ENCODE measurements at places on chromosomes 11 and 22.

- H3K27ac ChIP-seq = peak overlapping the region; percentile 92
- peaks cover 10% of the 10 kb centered on the region for H3K4me1 ChIP-seq
- peak overlapping the region; percentile 92 for H3K4me3 ChIP-seq
- DNase-seq = no peak
- H3K36me3 ChIP-seq = peaks cover 8% of the 10 kb centered on the region
Observed at GRCh38 chr22:32475468-32476010, 928 bp downstream of the FBXO7 start.

DNA sequence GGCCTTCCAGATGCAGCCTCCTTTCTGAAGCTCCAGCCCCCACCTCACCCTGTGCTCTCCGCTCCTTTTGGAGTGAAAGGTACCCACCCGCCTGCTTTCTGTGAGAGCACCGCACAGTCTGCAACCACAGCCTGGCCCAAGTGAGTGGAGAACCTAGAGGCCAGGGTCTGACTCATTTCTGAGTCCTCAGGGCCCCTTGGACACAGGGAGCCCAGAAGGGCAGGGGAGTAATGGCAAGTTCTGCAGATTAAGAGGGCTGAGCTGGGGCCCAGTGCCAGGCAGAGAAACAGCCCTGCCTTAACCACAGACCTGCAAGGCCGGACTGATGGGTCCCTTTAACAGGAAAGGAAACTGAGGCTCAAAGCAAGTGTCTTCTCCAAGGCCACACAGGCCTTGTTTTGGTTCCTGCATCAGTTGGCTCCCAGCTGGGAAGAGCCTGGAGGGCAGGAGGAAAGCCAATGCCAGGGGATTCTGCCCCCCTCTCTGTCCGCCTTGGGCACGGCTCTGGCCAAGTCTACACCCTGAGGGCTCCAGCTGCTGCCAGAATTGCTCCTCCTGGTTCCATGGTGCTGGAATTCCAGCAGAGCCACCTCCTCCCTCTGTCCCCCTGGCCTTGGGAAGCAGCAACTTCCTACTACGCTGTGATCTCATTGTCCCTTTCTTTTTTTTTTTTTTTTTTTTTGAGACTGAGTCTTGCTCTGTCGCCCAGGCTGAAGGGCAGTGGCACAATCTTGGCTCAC lies 55.1 kb downstream of the CYTH4 start:
- peaks cover 6% of the 10 kb centered on the region for H3K27me3 ChIP-seq
- no peaks in the 10 kb centered on the region for H3K36me3 ChIP-seq
- H3K4me1 ChIP-seq = peaks cover 5% of the 10 kb centered on the region
- H3K27ac ChIP-seq = no peak overlapping the region
- DNase-seq = no peak

GRCh38 chr22:29336751-29337490 lies 21.4 kb upstream of the RASL10A start:
- H3K4me3 ChIP-seq = no peak overlapping the region
- no peaks in the 10 kb centered on the region for H3K4me1 ChIP-seq
- no peak overlapping the region for H3K27ac ChIP-seq
- no peak for DNase-seq
- H3K27me3 ChIP-seq = no peaks in the 10 kb centered on the region

GRCh38 chr11:72069200-72069599 lies 11.1 kb downstream of the NUMA1 start:
- no peak for DNase-seq
- H3K27me3 ChIP-seq = no peaks in the 10 kb centered on the region
- peak overlapping the region; percentile 80 for H3K4me3 ChIP-seq
- peaks cover 3% of the 10 kb centered on the region for H3K36me3 ChIP-seq

- no peak for DNase-seq
- peak overlapping the region; percentile 26 for H3K27ac ChIP-seq
- peaks cover 9% of the 10 kb centered on the region for H3K36me3 ChIP-seq
Observed at GRCh38 chr11:61020551-61021235, 49.2 kb downstream of the CD6 start.

DNA sequence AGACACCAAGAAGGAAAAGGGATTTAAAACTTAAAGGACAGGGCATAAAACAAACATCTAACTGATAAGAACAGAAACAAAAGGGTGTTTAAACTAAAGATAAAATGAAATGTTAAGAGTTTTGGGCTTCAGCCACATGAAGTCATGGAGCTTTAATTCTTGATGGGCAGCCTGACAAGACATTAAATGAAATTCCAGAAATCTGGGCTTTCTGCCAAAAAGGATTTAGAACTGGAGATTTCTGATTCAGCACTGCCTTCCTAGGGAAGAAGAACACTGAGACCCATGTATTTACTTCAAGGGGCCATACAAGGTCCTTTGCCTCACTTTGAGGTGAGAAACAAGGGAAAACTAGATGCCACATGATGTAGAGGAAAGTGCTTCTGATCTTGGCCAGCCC lies 355.9 kb upstream of the RAG2 start:
- H3K36me3 ChIP-seq = no peaks in the 10 kb centered on the region
- no peaks in the 10 kb centered on the region for H3K27me3 ChIP-seq
- H3K27ac ChIP-seq = no peak overlapping the region
- no peaks in the 10 kb centered on the region for H3K4me1 ChIP-seq
- no peak overlapping the region for H3K4me3 ChIP-seq

DNA sequence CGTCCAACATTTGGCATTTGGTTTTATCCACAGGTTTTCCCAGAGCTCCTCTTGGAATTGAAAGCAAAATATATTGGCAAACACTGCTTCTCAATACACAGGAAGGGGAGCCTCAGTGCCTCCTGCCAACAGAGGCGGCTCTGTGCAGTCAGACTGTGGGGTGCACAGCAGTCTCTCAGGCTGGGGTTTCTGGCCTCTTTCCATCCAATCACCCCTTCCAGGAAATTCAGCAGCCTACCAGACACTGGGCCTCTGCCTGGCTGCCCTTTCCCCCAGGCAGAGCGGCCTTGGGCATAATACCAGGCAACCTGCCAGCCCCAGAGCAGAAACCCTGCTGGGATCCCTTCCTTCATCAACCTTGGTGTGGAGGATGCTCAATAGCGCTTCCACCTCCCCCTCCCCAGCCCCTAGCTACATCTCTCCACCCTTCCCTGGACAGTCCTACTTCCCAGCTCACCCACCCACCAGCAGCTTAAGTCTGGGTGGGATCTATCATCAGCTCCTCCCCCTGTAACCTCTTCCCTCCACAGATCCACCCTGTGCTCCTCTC lies 17.8 kb upstream of the RAPSN start:
- H3K4me3 ChIP-seq = no peak overlapping the region
- no peak overlapping the region for H3K27ac ChIP-seq
- no peaks in the 10 kb centered on the region for H3K27me3 ChIP-seq
- H3K4me1 ChIP-seq = peaks cover 8% of the 10 kb centered on the region
- H3K36me3 ChIP-seq = no peaks in the 10 kb centered on the region

DNA sequence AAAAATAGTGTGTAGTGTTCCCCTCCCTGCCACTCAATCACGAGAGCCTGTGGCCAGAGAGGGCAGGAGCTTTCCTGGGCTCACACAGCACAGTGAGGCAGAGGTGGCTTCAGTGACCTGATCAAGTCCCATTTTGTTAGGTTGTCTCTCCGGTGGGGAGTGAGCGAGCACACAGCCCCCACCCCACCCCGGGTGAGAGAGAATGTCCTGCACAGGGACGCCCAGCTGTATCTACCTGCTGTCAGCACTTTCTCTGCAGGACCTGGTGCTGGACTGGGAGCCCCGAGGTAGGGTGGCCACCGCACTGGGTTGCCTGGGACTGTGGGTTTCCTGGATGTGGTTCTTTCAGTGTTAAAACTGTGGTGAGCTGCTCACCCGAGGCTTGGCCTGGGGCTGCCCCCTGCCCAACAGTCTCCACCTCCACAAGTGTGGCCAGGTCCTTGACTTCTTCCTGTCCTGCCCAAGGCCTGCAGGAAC lies 6.1 kb downstream of the CAPN5 start:
- H3K36me3 ChIP-seq = no peaks in the 10 kb centered on the region
- H3K4me1 ChIP-seq = peaks cover 68% of the 10 kb centered on the region
- peak overlapping the region; percentile 57 for H3K4me3 ChIP-seq
- H3K27ac ChIP-seq = peak overlapping the region; percentile 90
- peak; percentile 80 for DNase-seq
- H3K27me3 ChIP-seq = peaks cover 17% of the 10 kb centered on the region

DNA sequence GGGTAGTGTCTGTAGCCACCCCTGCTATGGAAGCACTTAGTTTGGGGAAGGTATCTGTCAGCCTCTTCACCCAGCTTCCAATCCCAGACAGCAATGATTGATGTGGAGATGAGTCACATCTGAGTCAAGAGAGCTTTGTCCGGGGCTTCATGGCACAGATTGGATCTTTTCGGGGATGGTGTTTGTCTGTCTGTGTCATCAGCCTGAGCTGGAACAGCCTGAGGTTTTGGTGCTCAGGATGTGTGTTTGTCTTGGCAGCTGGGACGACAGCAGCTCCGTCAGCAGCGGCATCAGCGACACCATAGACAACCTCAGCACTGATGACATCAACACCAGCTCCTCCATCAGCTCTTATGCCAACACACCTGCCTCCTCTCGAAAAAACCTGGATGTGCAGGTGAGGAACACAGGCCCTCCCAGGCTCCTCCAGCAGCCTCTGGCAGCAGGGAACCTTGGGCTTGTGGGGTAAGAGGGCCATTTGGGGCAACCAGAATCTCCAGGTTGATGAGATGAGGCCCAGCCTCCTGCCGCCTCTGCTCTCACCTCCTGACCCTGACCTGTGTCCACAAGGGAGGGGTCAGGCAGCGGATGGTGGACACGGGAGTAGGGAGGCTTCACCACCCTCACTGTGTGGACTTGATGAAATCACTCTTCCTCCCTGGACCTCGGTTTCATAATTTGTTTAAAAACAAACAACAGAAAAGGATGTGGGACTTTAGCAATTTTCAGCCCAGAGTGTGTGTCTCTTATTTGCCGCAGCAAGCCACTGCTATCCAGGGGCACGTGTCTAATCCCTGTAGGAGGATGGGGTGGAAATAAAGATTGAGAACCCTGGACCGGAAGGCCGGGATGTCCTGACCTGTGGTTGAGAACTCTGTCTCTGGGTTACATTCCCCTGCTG lies 124.3 kb downstream of the DBX1 start:
- no peaks in the 10 kb centered on the region for H3K4me1 ChIP-seq
- no peak for DNase-seq
- H3K4me3 ChIP-seq = no peak overlapping the region

DNA sequence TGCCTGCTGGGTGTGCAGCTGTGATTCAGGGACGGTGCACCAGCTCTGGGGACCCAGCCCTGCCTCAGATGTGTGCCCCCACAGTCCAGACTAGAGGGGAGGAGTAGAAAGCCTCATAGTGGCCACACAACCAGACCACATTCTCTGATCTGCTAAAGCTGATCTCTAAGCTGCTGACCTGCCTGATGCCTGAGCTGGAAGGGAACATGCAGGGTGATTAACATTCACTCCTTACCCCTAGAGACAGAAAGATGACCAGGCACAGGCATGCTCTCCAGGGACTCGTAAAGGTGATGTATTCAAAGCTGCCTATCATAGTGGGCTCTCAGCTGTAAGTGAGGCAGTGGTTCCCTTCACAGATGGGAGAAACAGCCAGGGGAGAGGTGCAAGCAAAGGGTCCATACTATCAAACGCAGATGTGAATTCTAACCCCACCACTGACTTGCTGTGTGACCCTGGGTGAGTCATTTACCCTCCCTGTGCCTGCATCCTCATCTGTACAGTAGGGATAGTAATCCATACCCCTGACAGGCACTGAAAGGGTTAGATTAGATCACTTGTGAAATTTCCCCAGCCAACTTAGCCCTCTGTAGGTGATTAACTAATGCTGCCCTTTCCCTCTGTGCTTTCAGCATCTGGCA lies 29.0 kb upstream of the LRRC32 start:
- H3K4me1 ChIP-seq = peaks cover 2% of the 10 kb centered on the region
- no peak overlapping the region for H3K4me3 ChIP-seq
- H3K27ac ChIP-seq = no peak overlapping the region
- H3K27me3 ChIP-seq = peaks cover 2% of the 10 kb centered on the region
- H3K36me3 ChIP-seq = no peaks in the 10 kb centered on the region

GRCh38 chr11:19845626-19846025 lies 133.0 kb downstream of the NAV2 start:
- no peak for DNase-seq
- no peaks in the 10 kb centered on the region for H3K4me1 ChIP-seq
- no peaks in the 10 kb centered on the region for H3K36me3 ChIP-seq
- H3K4me3 ChIP-seq = no peak overlapping the region
- H3K27ac ChIP-seq = no peak overlapping the region

- no peak for DNase-seq
- H3K36me3 ChIP-seq = no peaks in the 10 kb centered on the region
- H3K27ac ChIP-seq = no peak overlapping the region
- H3K4me3 ChIP-seq = no peak overlapping the region
- H3K4me1 ChIP-seq = no peaks in the 10 kb centered on the region
- no peaks in the 10 kb centered on the region for H3K27me3 ChIP-seq
Observed at GRCh38 chr11:90179923-90180322, 42.9 kb downstream of the CHORDC1 start.

DNA sequence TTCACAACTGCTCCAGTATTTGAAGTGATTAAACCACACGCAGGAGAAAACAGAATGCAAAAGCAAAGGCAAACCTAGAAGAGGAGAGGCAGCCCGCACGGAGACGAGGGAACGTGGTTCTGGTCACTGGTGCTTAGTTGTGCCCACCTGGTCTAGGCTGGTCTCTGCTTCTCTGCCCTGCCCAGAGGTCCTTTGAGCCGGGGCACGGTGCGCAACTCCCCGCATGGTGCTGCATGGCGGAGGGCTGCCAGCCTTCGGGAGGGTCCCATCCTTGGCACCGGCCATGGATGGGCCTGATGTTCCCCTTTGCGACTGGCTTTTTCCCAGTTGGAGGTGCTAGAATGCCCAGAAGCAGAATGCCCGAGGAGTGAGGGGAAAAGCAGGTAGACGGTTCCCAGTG lies 46.1 kb downstream of the KCNC1 start:
- H3K27me3 ChIP-seq = peaks cover 2% of the 10 kb centered on the region
- no peaks in the 10 kb centered on the region for H3K4me1 ChIP-seq
- no peaks in the 10 kb centered on the region for H3K36me3 ChIP-seq
- no peak overlapping the region for H3K27ac ChIP-seq
- DNase-seq = no peak

DNA sequence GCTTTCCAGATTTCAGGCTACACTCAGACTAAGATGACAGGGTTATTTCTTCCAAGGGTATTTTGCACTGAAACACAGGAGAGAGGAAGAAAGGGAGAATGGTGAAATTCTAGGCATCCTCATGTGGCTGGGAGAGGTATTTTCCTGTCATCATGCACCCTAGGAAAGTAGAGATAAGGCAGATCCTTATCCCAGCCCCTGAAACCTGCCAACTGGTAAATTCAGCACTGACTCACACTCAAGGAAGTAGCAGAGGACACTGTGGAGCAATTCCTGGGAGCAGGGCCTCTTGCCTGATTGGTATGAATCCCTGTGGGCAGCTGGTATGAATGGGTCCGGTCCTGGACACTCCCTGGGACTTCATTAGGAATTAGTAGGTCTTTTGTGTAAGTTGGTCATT lies 37.6 kb upstream of the SLC5A1 start:
- H3K36me3 ChIP-seq = no peaks in the 10 kb centered on the region
- no peak overlapping the region for H3K27ac ChIP-seq
- peaks cover 5% of the 10 kb centered on the region for H3K27me3 ChIP-seq
- H3K4me1 ChIP-seq = no peaks in the 10 kb centered on the region

- H3K27ac ChIP-seq = no peak overlapping the region
- H3K27me3 ChIP-seq = peaks cover 1% of the 10 kb centered on the region
- peaks cover 4% of the 10 kb centered on the region for H3K36me3 ChIP-seq
- H3K4me1 ChIP-seq = peaks cover 80% of the 10 kb centered on the region
- H3K4me3 ChIP-seq = no peak overlapping the region
Observed at GRCh38 chr11:4041731-4042391, 52.7 kb upstream of the RRM1 start.

GRCh38 chr22:17419348-17419747 lies 50.1 kb downstream of the CECR2 start:
- peaks cover 3% of the 10 kb centered on the region for H3K27me3 ChIP-seq
- H3K27ac ChIP-seq = no peak overlapping the region
- no peaks in the 10 kb centered on the region for H3K4me1 ChIP-seq
- H3K36me3 ChIP-seq = no peaks in the 10 kb centered on the region
- DNase-seq = no peak

Data from immature natural killer cell (primary cell).